ENCODE measurements at places on chromosomes 12 and 14.

GRCh38 chr14:58677517-58677916 is 39.8 kb downstream of the DACT1 start:
- DNase-seq: peak; percentile 16

- DNase-seq: no peak
Observed at GRCh38 chr12:92208613-92209121, 63.0 kb upstream of the BTG1 start.

DNA sequence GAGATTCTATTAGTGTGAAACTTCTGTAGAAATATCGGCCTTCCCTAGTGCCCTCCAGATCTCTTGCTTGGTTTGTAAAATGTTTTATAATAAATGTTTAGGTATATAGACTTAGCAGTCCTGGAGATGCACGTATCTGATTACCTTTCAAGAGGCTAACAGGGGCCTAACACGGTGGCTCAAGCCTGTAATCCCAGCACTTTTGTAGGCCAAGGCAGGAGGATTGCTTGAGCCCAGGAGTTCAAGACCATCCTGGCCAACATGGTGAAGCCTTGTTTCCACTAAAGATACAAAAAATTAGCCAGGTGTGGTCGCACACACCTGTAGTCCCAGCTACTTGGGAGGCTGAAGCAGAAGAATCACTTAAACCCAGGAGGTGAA is 9.8 kb upstream of the RILPL2 start:
- no peak for DNase-seq

GRCh38 chr12:737122-737739 is 15.1 kb upstream of the WNK1 start:
- no peak for DNase-seq

DNA sequence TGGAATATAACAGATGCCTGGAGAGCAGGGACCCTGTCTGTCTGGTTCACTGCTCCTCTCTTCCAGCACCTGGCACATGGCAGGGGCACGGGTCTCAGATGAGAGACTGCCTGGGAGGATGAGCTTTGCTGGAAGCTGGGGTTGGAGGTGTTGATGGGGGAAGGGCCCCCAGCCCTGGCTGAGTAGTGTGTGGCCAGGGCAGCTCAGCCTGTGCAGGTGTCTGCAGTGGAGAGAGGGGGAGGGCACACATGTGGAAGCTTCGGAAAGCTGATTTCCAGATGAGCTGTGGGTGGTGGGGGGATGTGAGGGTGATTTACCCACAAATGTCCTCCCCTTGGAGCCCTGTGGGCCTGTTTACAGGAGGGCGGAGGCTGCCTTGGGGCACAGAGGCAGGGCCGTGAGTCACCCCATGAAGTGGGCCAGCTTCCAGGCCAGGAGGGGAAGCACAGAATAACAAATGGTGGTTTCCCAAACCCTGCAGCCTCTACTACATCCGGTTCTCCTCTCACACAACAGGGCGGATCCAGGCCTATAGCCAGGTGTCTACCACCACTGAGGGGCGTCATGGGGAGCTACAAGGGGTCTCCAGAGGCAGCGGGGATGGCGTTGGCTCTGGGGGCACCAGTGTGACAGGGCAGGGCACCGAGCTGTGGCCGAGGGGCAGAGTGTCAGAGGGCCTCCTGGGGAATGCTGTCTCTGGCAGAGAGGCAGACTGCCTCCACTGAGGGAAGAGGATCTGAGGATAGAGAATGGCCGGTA is 11.0 kb downstream of the KRT7 start:
- DNase-seq: no peak

- no peak for DNase-seq
Observed at GRCh38 chr14:39812532-39813320, 380.5 kb upstream of the FBXO33 start.

GRCh38 chr12:78081590-78082314 is 251.1 kb downstream of the NAV3 start:
- DNase-seq: peak; percentile 28

- DNase-seq: peak; percentile 24
Observed at GRCh38 chr14:106491851-106492250, 965.5 kb downstream of the TMEM121 start.

DNA sequence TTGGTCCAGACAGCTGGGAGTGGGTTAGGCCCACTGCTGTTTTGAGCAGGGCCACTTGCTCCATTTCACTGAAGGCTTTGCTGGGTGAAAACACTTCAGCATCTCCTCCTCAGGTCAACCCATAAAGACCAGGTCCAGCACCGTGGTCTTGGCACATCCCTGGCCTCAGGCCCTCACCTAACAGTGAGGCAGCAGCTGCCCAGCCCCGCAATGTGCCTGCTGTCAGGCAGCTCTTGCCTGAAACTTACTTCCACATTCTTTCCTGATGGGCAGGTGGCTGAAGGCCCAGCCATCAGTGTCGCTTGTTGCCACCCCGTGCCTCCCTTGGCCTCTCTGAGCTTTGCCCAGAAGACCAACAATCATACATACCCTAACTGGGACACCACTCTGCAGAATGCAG is 54.4 kb downstream of the ANAPC7 start:
- no peak for DNase-seq

DNA sequence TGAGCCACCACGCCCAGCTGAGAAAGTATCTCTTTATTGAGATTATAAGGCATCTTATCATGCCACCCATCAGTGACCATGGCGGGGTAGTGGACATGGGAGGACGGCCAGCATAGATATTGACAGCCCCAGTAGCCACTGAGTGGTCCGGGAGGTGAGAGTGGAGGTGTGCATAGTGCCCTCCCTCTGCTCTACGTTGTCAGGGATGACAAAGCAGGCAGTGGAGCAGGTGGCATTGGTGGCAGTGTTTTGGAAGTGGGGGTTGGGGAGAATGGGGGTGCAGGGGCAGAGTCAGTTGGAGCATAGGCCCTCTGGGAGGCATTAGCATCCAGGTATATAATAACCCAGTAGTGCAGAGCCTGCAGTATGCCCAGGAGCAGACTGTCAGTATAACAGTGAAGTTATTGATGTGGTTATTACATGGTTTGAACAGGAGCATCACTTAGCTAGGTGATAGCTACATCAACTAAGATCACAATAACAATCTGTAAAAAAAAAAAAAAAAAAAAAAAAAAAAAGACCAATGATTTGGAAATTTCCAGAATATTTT is 41.1 kb downstream of the GNG2 start:
- DNase-seq: no peak

- no peak for DNase-seq
Observed at GRCh38 chr14:59664741-59665140, 88.1 kb upstream of the CCDC175 start.

- no peak for DNase-seq
Observed at GRCh38 chr12:100567945-100568344, 5.5 kb upstream of the GAS2L3 start.

DNA sequence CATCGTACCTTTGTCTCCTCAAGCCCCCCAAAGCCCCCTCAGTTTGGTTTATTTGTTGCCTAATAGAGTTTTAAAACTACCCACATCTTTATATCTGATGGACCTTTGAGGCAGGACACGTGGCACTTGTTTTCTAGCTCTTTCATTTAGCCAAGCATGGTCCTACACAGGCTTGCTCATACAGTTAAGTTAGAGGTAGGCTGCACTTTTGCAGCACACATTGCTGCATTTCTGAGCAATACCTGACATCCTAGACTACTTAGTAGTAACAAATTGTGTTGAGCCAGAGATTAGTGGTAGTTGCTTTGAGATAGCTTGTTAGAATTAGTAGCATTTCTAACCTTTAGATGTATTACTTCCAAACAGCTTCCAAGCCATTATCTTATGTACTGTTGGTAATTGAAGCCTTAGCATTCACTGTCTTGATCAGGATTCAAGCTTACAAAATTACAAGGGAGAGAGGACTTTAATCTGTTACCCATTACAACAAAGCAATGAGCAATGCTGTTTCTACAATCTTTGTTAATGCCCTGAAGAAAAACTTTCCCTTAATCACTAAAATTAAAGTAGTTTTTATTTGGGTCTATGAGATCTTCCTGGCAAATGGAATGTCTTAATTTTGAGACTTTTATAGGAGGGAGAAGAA is 96.6 kb downstream of the WNK1 start:
- no peak for DNase-seq

DNA sequence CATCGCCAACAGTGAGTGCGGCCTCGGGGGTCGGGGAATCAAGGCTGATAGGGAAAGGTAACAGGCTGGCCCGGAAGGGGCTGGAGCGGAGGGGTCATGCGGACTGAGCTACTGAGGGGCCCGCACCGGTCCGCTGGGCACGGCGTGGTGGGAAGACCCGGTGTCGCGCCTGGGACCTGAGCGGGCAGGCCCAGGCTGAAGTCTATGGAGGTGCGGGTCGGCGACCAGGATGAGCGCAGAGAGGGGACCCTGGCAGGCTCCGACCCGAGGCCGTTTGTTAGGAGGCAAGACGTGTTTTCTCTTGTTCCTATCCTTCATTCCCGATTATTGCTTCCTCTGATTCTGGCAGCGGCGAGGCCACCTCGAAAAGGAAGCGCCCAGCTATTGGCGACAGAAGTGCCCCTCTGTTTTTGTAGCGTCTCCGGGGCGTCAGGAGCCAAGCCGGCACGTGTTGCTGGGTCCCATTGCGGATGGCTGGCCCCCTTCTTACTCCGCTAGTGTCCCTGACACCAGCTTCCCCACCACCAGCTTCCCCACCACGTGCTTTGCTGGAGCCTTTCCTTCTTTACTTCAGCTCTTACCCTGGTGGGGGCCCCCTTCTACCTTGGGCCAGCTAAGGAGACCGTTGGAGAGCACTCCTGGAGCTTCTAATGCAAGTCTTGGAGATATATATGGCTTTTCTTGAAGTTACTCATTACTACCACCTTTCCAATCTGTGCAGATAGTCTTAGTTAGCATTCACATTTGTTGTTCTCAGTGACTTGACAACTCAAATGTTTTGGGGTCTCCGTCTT is 653 bp downstream of the PA2G4 start:
- peak; percentile 34 for DNase-seq
